ENCODE measurements at places on chromosomes 1 and 21.

GRCh38 chr1:44240802-44241671 lies 27.8 kb downstream of the DMAP1 start:
- H3K27ac ChIP-seq: peak overlapping the region; percentile 86
- H3K27me3 ChIP-seq: no peaks in the 10 kb centered on the region
- peaks cover 4% of the 10 kb centered on the region for H3K36me3 ChIP-seq
- H3K4me3 ChIP-seq: no peak overlapping the region

DNA sequence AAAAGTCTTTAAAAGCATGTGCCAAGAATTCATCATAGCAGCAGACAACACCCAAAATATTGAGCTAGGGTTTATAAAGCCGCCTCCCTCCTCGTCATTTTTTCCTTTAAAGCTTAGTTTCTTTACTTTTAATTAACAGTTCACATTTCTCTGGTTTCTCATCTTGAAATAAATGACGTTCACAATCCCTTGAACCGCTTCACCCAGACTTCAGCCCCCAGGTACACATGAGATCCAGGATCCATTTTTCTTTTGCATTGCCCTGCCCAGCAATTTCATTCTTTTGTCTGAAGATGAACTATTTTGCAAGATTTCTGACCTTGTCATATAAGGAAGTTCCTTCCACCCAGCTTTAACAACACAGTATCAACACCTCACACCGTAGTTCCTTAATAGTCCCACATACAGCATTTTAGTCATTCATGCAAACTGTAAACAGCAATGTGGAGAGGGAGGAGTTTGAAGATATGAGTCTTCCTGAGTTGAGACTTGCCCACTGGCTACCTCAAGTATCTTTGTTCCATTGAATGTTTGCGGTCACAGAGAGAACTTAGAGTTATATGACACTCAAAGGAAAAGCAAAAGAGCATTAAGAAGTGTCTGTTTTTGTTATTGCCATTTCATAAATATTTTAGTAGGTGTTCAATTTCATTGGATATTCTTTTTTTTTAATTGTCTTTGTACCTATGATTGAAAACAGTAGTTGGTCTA lies 35.3 kb upstream of the CACYBP start:
- peak overlapping the region; percentile 87 for H3K27ac ChIP-seq
- H3K4me1 ChIP-seq: peaks cover 30% of the 10 kb centered on the region

GRCh38 chr21:40331172-40331571 lies 463.9 kb downstream of the PCP4 start:
- no peak overlapping the region for H3K27ac ChIP-seq
- no peaks in the 10 kb centered on the region for H3K36me3 ChIP-seq
- no peak overlapping the region for H3K4me3 ChIP-seq
- H3K27me3 ChIP-seq: no peaks in the 10 kb centered on the region
- no peaks in the 10 kb centered on the region for H3K4me1 ChIP-seq

GRCh38 chr21:25709684-25710265 lies 24.9 kb downstream of the ATP5PF start:
- H3K4me3 ChIP-seq: no peak overlapping the region
- H3K4me1 ChIP-seq: peaks cover 8% of the 10 kb centered on the region
- no peaks in the 10 kb centered on the region for H3K27me3 ChIP-seq
- no peak for DNase-seq
- no peak overlapping the region for H3K27ac ChIP-seq

- DNase-seq: no peak
- no peaks in the 10 kb centered on the region for H3K36me3 ChIP-seq
- peaks cover 7% of the 10 kb centered on the region for H3K4me1 ChIP-seq
- H3K27ac ChIP-seq: no peak overlapping the region
- H3K27me3 ChIP-seq: no peaks in the 10 kb centered on the region
Observed at GRCh38 chr1:20194224-20194623, 7.9 kb upstream of the PLA2G2C start.

GRCh38 chr1:116942344-116942743 lies 32.6 kb downstream of the PTGFRN start:
- H3K27ac ChIP-seq: no peak overlapping the region
- no peak overlapping the region for H3K4me3 ChIP-seq
- DNase-seq: no peak
- H3K27me3 ChIP-seq: no peaks in the 10 kb centered on the region
- H3K36me3 ChIP-seq: no peaks in the 10 kb centered on the region

GRCh38 chr1:180920702-180921101 lies 8.0 kb downstream of the KIAA1614 start:
- H3K27me3 ChIP-seq: no peaks in the 10 kb centered on the region
- no peaks in the 10 kb centered on the region for H3K36me3 ChIP-seq
- no peak overlapping the region for H3K4me3 ChIP-seq
- H3K27ac ChIP-seq: no peak overlapping the region

DNA sequence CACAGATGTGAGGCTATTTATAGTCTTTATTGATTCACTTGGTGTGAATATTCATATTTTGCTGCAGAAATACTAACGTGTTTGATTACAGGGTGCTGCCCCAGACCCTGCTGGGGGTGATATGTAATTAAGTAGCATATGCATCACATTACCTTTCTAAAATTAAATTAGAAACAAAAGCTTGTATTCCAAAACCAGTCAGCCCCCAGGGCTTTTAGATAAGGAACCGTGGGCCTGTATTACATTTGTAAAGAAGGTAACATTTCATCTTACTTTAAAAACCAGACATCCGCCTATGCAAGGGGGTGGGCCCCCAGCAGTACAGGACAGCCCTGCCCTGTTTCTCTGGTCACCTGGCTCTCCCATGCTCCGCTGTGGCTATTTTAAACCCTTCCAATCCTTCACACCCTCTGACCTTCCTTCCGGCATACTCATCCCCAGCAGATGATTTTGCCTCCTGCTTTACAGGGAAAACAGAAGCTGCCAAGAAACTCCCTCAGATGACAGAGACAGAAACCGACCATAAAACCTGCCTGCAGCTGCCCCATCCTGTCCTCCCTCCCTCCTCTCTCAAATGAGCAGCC lies 22.0 kb upstream of the KCNC4 start:
- H3K4me1 ChIP-seq: peaks cover 27% of the 10 kb centered on the region
- no peaks in the 10 kb centered on the region for H3K27me3 ChIP-seq
- H3K27ac ChIP-seq: peak overlapping the region; percentile 64
- no peak overlapping the region for H3K4me3 ChIP-seq
- H3K36me3 ChIP-seq: no peaks in the 10 kb centered on the region

- no peaks in the 10 kb centered on the region for H3K36me3 ChIP-seq
- H3K27ac ChIP-seq: no peak overlapping the region
- H3K4me3 ChIP-seq: peak overlapping the region; percentile 50
- H3K27me3 ChIP-seq: peaks cover 12% of the 10 kb centered on the region
Observed at GRCh38 chr1:26225033-26225831, 8.8 kb upstream of the CEP85 start.

DNA sequence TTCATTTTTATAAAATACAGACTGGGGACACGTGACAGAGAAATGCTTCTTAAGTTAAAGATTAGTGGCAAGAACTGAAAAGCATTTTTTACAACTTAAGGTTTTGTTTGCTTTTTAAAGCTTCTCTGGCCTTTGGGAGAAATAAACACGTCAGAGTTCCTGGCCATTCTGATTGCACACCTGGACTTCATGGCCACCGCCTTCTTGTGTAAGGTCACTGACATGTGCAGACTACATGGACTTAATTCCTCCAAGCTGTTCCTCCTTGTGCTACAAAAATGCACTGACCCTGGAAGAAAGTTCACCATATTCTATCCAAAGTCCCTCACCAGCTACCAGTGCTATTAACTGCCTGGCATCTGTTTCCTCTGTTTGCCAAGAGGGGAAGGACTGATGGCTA lies 56.1 kb downstream of the GADD45A start:
- peaks cover 7% of the 10 kb centered on the region for H3K4me1 ChIP-seq
- no peaks in the 10 kb centered on the region for H3K27me3 ChIP-seq
- no peak overlapping the region for H3K27ac ChIP-seq
- no peak overlapping the region for H3K4me3 ChIP-seq

DNA sequence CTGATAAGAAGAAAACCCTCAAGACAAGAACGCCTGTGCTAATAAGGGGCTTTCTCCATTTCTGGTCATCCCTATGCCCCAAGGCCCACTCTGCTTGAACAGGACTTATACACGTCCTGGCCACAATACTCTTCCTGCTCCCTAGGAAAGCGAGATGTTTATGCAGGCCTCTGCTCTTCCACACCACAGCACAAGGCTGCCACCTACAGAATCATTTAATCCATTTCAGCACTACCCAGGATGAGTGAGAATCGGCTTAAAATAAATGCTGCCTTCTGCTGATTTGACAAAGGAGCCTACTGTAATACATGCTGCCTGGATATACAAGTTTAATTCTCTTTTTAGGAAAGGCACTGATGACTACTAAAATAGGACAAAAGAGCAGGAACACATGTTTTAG lies 29.4 kb downstream of the FRRS1 start:
- no peak overlapping the region for H3K27ac ChIP-seq
- no peaks in the 10 kb centered on the region for H3K27me3 ChIP-seq
- no peak for DNase-seq
- H3K36me3 ChIP-seq: no peaks in the 10 kb centered on the region

GRCh38 chr1:25977801-25978200 lies 20.1 kb downstream of the PAFAH2 start:
- no peak overlapping the region for H3K27ac ChIP-seq
- H3K4me1 ChIP-seq: no peaks in the 10 kb centered on the region
- H3K36me3 ChIP-seq: peaks cover 97% of the 10 kb centered on the region
- H3K27me3 ChIP-seq: no peaks in the 10 kb centered on the region
- no peak overlapping the region for H3K4me3 ChIP-seq

DNA sequence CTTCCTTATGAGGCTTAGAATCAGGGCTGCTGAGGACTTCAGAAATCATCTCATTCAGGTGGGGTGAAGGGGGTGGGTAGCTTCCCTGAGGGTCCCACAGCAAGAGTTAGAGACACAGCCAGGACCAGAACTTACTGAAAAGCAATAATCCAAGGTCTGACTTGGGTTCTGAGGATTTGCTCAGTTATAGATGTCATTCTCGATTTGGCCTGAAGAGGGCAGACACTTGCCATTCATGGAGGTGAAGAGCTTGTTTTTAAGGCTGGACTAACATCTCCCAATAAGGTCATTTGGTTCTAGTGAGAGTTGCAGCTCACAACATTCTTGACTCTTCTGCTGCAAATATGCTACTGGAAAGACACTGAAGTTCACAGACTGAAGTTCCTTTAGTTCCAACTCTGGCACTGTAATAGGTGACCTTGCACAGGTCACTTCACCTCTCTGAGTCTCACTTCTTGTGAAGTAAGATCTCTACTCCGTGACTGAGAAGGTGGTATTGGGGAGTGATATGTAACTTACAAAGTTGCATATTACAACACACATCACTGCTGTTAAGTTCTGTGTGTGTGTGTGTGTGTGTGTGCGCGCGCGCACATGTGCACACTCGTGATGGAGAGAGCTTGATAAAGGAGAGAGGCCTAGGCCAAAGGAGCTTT lies 69.8 kb upstream of the DIRAS3 start:
- H3K4me1 ChIP-seq: no peaks in the 10 kb centered on the region
- no peak overlapping the region for H3K27ac ChIP-seq
- H3K4me3 ChIP-seq: no peak overlapping the region
- DNase-seq: no peak

DNA sequence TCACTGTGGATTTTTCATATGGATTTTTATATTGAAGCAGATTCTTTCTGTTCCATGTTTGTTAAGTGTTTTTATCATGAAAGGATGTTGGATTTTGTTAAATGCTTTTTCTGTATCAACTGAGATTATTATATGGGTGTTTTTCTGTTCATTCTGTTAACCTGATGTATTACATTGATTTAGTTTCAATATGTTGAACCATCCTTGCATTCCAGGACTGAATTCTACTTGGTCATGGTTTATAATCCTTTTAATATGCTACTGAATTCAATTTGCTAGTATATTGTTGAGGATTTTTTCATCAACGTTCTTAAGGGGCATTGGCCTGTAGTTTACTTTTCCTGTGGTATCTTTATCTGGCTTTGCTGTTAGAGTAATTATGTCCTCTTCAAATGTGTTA lies 55.8 kb downstream of the CCDC30 start:
- H3K27ac ChIP-seq: no peak overlapping the region
- no peaks in the 10 kb centered on the region for H3K27me3 ChIP-seq
- no peak overlapping the region for H3K4me3 ChIP-seq

DNA sequence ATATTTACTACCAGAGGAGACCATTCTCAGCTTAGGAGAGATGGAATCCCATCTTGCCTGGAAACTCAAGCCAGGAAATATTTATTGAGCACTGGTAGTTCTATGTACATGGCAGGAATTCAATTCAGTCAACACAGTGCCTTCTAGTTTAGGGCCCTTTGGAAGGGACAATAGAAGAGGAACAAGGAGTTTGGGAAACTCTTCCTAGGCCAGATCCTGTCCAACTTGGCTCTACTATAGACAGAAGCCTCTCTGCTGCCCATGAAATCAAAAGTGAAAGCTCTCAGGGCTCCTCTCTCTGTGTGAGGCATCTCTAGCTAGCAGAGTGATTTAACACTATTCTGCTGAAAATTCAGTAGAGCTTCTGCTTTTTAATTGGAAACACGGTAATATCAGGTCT lies 244.6 kb upstream of the MAP1LC3C start:
- H3K36me3 ChIP-seq: no peaks in the 10 kb centered on the region
- no peak overlapping the region for H3K27ac ChIP-seq
- no peaks in the 10 kb centered on the region for H3K27me3 ChIP-seq
- no peaks in the 10 kb centered on the region for H3K4me1 ChIP-seq
- DNase-seq: no peak
- no peak overlapping the region for H3K4me3 ChIP-seq

DNA sequence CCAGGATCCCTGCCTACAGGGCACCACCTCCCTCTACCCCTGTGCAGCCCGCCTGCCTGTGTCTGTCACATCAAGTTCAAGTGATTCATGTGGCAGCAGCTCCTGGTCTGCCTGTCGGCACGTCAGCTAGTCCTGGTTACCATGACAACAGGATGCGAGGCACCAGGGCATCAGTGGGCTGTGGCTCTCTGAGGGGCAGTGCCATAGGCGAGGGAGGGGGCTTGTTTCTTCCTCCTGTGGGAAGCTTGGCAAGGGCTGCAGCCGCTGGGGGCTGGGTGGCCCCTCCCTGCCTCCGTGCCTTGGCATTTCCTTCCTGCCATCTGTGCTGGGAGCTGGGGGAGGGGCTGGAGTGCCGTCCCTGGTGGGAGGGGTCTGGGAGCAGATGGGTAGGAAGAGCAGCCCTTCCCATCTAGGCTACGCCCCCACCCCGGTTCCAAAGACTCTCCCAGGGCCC lies 43.1 kb downstream of the FOXO6 start:
- H3K36me3 ChIP-seq: no peaks in the 10 kb centered on the region
- peaks cover 4% of the 10 kb centered on the region for H3K27me3 ChIP-seq
- H3K27ac ChIP-seq: no peak overlapping the region
- no peak for DNase-seq
- peaks cover 4% of the 10 kb centered on the region for H3K4me1 ChIP-seq
- H3K4me3 ChIP-seq: no peak overlapping the region

GRCh38 chr1:240234485-240235210 lies 143.0 kb downstream of the FMN2 start:
- no peaks in the 10 kb centered on the region for H3K4me1 ChIP-seq
- no peak overlapping the region for H3K4me3 ChIP-seq
- H3K27me3 ChIP-seq: no peaks in the 10 kb centered on the region
- no peak for DNase-seq
- no peaks in the 10 kb centered on the region for H3K36me3 ChIP-seq

- H3K4me1 ChIP-seq: peaks cover 86% of the 10 kb centered on the region
- H3K4me3 ChIP-seq: no peak overlapping the region
- DNase-seq: no peak
- no peaks in the 10 kb centered on the region for H3K36me3 ChIP-seq
- no peaks in the 10 kb centered on the region for H3K27me3 ChIP-seq
Observed at GRCh38 chr1:54355931-54356679, 50.1 kb downstream of the SSBP3 start.

- no peak overlapping the region for H3K27ac ChIP-seq
- no peak for DNase-seq
- H3K4me1 ChIP-seq: no peaks in the 10 kb centered on the region
- H3K36me3 ChIP-seq: no peaks in the 10 kb centered on the region
- H3K27me3 ChIP-seq: peaks cover 7% of the 10 kb centered on the region
Observed at GRCh38 chr1:4001461-4001860, 101.4 kb upstream of the C1orf174 start.

GRCh38 chr1:36108314-36108713 lies 16.7 kb downstream of the COL8A2 start:
- no peak overlapping the region for H3K4me3 ChIP-seq
- no peaks in the 10 kb centered on the region for H3K27me3 ChIP-seq
- H3K27ac ChIP-seq: no peak overlapping the region
- no peaks in the 10 kb centered on the region for H3K4me1 ChIP-seq
- no peak for DNase-seq

All from heart left ventricle (tissue), 16 donors.